ENCODE measurements at places on chromosomes 11 and 22.

GRCh38 chr11:75513250-75513649 is 12.5 kb downstream of the GDPD5 start:
- DNase-seq: no peak

DNA sequence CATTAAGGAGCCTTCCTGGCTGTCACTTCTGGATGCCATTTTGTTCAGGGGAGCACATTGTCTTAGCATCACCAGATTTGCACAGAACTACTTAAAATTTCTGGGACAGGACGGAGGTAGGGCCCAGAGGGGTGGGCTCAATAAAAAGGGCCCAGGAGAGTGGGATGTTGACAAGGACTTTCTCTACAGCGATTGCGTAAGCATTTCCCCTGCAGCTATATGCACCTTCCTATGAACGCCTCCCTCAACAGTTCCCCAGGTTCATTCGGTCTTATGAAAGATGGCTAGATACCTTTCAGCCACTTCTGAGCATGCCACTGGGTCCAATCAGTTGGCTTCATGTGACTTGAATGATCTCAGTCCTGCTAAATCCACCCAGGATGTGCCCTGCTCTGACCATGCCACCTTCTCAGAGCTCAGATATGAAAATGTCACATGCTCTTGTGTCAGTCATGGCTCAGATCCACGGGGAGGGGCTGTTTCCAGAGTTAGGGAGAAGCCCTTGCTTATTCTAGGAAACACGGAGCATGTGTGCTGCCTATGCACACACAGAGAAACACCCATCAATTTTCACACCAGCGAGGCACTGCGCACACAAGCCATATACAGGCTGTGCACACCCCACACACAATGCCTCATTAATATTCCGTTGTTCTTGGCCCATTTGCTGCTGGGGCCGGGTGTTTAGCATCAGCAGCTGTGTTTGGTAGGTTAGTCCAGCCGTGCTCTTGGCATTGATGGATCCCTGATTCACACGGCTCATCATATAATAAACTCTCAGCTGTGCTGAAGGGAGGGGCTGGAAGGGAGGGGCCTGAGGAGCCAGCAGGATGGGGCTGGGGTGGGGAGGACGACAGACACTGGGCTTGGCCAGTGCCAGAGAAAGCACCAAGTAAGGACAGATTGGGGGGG is 52.5 kb upstream of the NNMT start:
- DNase-seq: peak; percentile 79

DNA sequence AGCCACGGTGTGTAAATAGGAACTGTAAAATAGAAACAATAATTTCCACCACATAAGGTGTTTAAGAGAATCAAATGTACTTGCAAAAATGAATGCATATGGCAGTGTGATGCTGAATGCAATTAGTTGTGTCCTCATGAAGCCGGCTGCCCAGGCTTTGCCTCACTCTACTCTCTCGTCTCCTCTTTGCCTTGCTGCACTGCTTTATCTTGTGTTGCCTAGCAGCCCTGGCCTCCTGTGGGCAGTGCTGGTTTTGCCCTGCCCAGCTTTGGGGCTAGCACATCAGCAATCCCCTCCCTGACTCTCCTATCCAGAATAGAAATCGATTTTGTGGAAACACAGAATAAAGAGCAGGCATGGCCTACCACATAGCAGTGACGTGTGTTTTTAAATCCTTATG is 30.0 kb downstream of the LRRC32 start:
- DNase-seq: peak; percentile 7

DNA sequence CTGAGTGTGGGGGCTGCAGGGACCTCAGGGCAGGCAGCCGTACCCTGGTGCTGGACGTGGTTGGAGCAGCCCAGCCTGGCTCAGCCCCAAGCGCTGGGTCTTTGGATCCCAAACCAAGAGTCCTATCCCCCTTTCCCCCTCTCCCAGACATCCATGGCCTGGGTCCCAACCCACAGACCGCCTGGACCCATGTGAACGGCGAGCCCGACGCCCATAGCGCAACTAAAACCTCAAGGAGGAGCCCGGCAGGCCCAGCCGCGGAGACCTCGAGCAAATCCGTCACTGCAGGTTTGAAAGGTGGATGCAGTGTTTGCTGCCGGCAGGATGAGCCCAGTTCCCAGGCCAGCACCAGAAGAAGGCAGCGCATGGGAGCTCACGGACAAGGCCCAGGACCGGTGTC is 337.0 kb downstream of the BRD1 start:
- no peak for DNase-seq

GRCh38 chr22:20840646-20841371 is 17.8 kb downstream of the PI4KA start:
- DNase-seq: no peak

DNA sequence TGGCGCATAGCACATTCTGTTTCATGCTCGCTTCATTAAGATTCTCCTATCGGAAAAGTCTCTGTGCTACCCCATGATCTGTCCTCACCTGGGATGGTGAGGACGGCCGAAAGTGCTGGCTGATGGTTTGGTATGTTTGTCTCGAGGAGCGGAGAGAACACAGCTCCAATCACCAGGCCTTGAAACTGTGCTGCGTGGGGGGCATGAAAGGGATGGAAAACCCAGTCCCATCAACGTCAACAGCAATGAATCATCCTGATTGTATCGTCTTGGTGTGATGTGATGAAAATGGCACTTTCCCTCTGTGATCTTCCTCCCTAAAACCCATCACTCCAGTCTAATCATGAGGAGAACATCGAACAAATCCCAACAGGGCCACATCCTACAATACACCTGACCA is 8.4 kb downstream of the FXYD6 start:
- DNase-seq: no peak

DNA sequence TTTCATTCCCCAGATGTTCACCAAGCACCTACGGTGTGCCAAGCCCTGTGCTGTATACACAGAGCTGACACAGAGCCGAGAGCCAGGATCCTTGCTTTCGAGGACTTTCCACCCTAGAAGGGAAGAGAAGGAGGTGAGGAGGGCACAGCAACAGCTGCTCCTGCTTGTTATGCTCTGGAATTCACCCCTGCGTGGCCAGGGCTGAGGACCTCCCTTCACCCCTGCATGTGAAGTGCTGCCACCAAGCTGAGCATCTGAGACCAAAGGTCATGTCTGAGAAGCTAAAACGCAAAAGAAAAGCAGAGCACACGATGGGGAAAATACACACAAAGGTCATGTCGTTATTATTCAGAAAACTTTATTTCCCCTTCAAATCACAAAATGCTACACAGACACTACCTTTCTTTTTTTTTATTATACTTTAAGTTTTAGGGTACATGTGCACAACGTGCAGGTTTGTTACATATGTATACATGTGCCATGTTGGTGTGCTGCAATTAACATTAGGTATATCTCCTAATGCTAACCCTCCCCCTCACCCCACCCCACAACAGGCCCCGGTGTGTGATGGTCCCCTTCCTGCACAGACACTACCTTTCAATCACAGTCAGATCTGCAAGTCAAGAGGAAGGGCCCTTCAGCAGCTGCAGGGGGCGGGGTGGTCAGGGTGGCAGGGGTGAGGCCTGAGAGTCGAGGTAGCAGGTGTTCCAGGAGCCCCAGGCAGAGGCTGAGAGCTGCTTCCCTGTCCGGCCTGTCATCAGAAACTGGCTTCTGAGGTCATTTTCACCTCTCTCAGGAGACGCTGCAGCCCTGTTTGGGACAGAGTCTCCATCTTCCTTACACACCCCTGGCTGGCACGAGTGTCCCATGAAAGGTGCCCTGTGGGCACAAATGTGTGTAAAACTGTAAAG is 40.1 kb upstream of the PRR5 start:
- no peak for DNase-seq

DNA sequence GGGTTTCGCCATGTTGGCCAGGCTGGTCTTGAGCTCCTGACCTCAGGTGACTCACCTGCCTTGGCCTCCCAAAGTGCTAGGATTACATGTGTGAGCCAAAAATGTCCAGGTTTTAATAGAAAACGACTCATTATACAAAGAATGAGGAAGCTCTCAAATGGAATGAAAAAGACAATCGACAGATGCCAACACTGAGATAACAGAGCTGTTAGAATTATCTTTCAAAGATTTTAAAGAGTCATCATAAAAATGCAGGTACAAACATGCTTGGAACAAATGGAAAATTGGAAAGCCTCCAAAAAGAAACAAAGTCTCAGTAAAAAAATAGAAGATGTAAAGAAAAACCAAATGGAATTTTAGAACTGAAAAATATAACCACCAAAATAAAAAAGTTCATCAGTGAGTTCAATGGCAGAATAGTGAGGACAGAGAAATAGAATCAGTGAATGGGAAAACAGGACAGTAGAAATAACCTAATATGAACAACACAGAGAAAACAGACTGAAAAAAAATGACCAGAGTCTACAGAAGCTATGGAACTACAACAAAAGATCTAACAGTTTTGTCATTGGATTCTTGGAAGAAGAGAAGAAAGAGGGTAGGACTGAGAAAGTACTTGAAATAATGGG is 10.9 kb downstream of the GAB2 start:
- DNase-seq: no peak

- peak; percentile 95 for DNase-seq
Observed at GRCh38 chr11:122751292-122752070, 86.8 kb upstream of the CRTAM start.

Measured in COR-L47 (cell line).